ENCODE measurements at places on chromosomes 5 and 9.

DNA sequence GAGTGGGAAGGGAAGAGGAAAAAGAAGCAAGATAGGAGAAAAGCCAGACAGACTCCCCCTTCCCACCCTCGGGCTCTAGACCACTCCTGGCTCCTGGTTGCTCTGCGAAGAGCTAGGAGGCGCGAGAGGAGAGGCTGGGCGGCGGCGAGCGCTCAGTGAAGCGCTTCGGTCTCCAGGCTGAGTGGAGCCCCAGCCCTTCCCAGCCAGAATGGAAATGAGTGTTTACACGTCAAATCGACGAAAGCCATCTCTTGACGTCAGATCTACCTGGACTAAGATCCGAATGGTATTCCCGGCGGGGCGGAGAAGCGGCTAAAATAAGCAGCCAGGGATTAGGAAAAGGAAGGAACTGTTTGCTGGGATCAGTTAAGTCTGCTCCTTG is at the start of gene PCSK1:
Gene PCSK1, minus strand, starts transcription at position 183 of the 382 bp plus-strand sequence. CDS start 206 bp downstream, outside the sequence.
- no peak for DNase-seq

- DNase-seq = no peak
Measured at GRCh38 chr5:140262839-140263238, 40.1 kb downstream of the PFDN1 start.

DNA sequence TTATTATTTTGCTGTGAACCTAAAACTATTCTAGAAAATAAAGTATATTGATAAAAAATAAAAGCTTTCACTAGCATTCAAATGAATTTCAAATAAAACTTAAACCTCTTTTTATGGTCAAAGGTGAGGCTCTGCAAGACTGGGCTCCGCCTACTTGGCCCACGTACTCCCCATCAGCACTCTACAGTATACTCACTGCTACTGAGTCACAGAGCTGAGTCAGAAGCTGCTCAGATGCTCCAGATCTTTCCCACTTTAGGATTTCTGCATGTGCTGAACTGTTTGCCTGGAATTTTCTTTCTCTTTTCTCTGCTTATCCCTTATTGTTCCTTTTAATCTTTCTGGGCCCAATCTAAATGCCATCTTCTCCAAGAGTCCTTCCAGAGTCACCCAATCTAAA is 331.9 kb upstream of the CCNG1 start:
- DNase-seq = no peak

GRCh38 chr9:87628346-87628745 is 97.6 kb upstream of the CTSL start:
- DNase-seq = no peak

DNA sequence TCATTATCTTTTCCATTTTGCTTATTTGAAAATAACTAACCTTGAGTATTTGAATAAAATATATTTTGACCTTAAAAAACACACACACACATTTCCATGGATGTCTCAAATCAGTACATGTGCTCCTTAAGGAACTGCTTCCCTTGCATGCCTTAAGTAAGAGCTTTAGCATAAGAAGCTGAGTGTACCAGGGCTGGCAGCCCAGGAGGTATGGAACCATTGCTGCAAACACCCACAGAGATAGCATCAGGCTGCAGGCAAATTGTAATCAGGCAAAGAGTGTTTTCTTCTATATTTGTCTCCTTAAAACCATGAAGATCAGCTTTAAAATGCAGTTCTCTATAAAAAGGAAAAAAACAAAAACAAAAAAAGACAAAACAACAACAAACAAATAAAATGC is 160.6 kb downstream of the PLK2 start:
- DNase-seq = no peak

- no peak for DNase-seq
Measured at GRCh38 chr9:126721564-126721981, 83.3 kb upstream of the ZBTB43 start.

DNA sequence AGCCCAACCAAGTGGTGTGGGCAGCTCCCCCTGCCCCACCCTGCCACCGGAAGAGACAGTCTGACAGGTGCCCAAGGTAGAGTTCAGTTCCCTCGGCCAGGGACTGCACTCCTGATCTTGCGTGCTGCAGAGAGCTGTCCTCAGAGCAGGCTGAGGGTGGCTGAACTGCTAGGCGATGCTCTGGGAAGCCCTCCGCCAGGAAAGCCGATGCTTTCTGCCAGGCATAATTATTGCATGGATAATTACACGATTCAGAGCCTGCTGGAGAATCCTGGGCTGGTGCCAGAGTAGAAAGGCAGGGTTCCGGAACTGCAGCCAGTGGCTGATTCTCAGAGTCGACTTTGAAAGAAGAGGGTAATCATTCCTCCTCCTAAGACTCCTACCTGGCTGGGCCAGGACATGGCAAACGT is 19.3 kb downstream of the KCNIP1 start:
- DNase-seq = no peak

DNA sequence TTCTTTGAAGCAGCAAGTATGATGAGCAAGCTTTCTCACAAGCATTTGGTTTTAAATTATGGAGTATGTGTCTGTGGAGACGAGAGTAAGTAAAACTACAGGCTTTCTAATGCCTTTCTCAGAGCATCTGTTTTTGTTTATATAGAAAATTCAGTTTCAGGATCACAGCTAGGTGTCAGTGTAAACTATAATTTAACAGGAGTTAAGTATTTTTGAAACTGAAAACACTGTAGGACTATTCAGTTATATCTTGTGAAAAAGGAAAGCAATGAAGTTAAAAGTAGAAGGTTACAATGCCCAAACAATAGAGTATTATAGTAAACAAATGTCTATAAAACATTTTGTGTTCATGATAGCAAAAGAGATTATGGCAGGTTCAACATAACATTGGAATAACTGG is 88.6 kb downstream of the JAK2 start:
- DNase-seq = no peak

GRCh38 chr5:56919942-56920662 is 10.7 kb downstream of the SETD9 start:
- no peak for DNase-seq

DNA sequence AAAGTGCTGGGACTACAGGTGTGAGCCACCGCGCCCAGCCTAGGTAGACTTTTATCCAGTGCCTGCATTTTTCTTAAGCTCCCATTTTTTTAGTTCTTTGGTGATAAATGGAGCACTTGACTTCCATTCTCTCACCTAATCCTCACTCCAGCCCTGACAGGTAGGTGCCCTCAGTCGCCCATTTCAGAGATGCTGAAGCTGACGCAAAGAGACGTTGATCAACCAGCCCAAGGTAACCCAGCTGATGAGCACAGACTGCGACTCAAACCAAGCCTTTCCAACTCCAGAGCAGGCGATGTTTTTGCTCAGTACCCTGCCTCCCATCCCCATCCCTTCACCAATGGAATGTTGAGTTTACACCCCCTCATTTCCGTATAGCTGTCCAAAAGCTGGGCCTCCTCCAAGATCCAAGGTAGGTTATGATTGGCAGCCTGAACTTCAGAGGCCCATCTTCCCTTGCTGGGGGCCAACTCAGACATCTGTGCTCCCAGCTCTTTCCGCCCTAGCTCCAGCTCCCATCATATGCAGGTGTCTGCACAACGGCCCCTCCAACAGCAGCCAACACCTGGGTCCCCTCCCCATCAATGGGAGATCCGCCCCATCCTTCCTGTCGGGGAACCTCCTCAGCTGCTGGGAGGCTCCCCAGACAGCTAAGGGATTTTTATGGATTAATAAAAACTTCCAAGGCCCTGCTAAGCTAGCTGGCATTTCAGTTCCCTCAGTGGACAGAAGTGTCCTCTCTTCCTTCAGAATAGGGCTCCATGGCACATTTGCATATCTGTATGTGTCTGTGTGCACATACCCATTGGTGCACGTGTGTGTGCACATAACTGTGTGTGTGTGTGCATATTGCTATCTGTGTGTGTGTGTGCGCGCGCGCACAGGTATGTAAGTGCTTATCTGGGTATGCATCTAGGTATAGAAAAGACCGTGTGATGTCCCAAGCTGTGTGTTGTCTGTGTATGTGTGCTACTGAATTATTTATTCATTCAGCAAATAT is 39.3 kb upstream of the VDAC1 start:
- no peak for DNase-seq

DNA sequence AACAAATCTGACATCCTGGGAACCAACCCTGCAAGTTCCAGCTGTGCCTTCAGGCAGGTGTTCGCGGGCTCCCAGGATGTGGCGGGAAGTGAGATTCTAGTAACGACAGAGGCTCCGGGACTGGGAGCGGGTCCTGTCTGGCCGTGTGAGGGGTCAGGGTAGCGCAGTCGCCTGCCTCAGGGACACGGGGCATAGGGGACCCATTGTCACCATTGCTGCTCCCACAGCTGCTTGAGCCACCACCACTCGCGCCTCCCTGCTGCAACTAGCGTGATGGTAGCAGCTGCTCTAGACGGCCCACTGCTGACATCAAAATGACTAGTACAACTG is 468.5 kb downstream of the CDH9 start:
- DNase-seq = no peak

DNA sequence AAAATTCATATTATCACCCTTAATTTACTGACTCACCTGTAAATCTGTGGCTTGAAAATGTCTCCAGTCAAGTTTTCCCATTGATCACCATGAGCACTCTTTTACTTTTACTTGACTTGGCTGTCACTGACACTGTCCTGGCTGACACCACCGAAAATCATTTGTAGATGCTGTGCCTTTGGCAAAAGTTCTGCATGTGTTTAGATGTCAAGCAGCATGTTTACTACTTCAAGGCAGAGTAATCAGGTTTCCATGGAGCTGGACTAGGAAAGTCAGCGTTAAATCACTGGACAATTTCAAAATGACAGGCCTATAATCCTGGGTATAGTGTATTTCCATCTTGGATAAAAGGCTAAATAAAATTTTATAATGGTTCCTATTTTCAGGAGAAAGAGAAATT is 1530.6 kb upstream of the CDH6 start:
- no peak for DNase-seq

DNA sequence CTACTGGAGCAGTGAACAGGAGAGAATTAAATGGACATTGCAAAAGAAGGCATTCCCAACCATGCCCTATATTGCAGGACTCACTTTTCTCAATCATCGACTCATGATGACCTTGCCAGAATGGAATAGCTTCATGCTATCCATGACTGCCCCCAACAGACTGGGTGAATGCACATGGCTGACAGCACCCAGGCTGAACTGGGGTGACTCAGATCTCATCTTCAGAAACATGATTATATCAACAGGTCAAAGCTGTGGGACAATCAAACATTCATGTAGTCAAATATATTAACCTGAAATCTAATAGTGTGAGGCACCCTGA is 34.7 kb upstream of the MIER3 start:
- DNase-seq = no peak

DNA sequence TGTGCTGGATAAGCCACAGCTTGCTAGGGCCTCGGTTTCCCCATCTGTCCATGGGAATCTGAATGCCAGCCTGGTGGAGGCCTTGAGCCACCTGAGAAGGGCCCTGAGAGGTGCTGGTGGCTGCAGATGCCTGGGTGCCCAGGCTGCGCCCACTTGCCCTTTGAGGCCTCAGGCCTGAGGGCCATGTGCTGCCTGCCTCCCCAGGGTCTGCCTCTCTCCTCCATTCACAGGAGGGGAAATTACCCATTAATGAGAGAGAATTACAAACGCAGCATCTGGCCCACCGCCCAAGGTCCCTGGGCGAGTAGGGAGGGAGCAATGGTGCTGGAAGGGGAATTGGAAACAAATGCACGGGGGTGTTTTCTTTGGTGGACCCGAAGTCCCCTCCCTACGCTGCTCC is 59.6 kb downstream of the BARX1 start:
- no peak for DNase-seq

DNA sequence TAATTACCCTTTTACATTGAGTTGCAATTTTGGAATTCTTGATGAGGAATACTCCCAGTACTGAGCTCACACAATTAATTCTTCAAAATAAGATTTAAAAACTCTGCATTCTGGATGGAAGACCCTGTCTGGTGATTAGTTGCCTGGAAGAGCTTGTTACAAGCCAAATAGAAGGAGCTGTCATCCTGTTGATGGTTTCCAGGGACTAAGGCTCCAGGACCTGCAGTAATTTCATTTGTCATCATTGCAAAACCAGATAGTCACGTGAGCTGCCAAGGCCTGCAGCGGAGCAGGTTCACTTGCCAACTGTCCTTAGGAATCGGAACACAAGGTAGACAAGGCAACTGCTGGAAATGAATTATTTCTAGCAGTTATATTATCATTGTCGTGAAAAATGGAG is 597.7 kb downstream of the CCDC171 start:
- no peak for DNase-seq

DNA sequence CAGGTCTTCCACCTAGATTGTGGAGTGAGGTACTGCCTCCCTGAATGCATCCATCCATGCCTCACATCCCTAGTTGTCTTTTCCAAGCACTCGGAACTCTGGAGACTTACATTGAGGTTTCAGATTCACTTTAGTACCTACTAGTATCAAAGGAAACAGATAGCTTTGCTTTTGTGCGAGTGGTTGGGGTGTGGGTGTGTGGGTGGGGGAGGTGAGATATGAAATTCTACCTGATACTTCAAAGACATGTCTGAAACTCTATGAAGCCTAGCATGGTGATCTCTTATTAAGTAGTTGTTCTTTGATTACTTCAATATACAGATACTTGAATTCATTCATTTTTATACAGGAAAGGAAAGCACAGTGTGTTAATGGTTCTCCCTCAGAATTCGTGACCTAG is 64.4 kb downstream of the MCCC2 start:
- DNase-seq = no peak

DNA sequence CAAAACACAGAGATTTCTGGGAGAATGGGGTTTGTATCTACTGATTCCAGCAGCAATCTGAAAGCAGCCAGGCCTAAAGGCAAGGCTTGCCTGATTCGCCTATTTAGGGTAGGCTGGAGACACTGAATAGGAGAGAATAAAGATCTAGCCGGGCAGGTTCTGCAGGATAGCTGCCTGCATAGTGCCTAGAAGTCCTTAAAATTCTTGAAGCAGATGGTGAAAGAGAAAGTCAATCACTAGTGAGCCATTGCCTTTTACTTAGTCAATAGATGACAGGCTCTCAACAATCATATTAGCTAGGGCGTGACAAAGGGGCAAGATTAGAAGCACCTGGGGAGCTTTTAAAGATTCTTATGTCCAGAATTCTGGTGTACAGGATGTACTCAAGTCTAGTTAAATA is 522.7 kb downstream of the HTR1A start:
- no peak for DNase-seq

- DNase-seq = no peak
Measured at GRCh38 chr5:89279391-89280036, 396.5 kb upstream of the MEF2C start.

GRCh38 chr9:125732562-125732961 is 14.6 kb upstream of the PBX3 start:
- DNase-seq = no peak

GRCh38 chr9:121858788-121859187 is 207.4 kb downstream of the DAB2IP start:
- DNase-seq = no peak

- DNase-seq = no peak
Measured at GRCh38 chr9:91580136-91580535, 156.5 kb upstream of the NFIL3 start.

DNA sequence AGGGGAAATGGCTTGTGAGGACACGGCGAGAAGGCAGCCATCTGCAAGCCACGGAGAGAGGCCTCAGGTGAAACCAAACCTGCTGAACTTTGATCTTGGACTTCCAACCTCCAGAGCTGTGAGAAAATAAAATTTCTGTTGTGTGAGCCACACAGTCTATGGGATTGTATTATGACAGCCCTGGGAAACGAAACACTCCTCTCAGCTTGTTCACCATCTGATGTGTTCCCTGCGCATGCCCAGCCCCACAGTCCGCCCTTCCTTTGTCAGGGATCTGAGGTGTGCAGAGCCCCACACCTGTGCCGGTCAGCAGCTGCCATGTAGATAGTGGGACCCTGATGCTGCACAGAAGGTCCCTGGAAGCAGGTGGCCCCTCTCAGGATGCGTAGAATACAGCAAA is 34.1 kb downstream of the PLPP7 start:
- DNase-seq = no peak
